ENCODE measurements at places on chromosomes 3 and 15.

GRCh38 chr3:195755391-195755790 is 34.6 kb downstream of the MUC20 start:
- DNase-seq = no peak

GRCh38 chr3:6785726-6786125 is 75.2 kb upstream of the GRM7 start:
- DNase-seq = no peak

GRCh38 chr3:88005066-88005465 is 53.7 kb downstream of the CGGBP1 start:
- DNase-seq = no peak

- peak; percentile 12 for DNase-seq
These were observed 29.1 kb downstream of the ALS2CL start for GRCh38 chr3:46664188-46664970.
